Activated CD8-positive, alpha-beta memory T cell treated with anti-CD3 and anti-CD28 coated beads, Interleukin-2, amount 50 U/mL, for 48 hours (primary cell): ENCODE measurements at places on chromosomes 7 and 10.
A peak's percentile ranks its signal among the peaks of the same experiment; 100 is the strongest.

GRCh38 chr10:44105696-44106095 is 279.2 kb downstream of the CXCL12 start:
- DNase-seq: no peak

DNA sequence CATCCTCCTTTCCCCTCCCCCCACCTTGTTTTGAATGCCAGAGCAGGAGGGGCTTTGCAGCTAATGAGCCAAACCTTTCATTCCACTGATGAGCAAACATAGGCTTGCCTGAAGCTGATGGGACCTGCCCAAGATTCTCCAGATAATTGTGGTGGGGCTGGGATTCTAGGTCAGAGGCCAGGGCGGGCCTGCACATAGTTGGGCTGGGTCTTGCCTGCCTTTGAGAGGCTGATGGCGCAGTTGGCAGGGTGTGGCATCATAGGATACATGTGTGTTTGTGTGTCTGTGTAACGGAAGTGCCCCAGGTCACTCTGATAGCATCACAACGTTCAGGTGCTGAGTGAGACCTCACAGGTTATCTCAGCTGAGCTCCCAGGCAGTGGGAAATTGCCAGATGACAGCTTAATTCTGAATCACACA is 22.9 kb downstream of the BTBD16 start:
- no peak for DNase-seq

GRCh38 chr7:26691406-26691805 is 173.0 kb downstream of the SKAP2 start:
- no peak for DNase-seq

DNA sequence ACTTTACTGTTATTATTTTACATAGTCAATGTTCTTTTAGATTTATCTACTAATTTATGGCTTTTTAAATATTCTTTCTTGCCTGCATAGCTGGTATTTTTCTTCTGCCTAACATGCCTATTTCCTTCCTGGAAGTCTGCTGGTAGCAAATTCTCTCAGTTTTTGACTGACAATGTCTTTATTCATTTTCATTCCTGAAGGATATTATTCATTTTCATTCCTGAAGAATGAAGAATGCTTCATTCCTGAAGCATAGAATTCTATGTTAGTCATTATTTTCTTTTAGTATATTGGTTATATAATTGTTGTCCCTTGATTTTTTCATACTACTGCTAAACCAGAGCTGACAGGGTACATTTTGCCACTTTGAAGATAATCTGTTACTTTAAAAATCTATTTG is 41.8 kb downstream of the TMEM168 start:
- DNase-seq: no peak

- DNase-seq: no peak
Observed at GRCh38 chr7:137081321-137082093, 213.1 kb downstream of the CHRM2 start.

DNA sequence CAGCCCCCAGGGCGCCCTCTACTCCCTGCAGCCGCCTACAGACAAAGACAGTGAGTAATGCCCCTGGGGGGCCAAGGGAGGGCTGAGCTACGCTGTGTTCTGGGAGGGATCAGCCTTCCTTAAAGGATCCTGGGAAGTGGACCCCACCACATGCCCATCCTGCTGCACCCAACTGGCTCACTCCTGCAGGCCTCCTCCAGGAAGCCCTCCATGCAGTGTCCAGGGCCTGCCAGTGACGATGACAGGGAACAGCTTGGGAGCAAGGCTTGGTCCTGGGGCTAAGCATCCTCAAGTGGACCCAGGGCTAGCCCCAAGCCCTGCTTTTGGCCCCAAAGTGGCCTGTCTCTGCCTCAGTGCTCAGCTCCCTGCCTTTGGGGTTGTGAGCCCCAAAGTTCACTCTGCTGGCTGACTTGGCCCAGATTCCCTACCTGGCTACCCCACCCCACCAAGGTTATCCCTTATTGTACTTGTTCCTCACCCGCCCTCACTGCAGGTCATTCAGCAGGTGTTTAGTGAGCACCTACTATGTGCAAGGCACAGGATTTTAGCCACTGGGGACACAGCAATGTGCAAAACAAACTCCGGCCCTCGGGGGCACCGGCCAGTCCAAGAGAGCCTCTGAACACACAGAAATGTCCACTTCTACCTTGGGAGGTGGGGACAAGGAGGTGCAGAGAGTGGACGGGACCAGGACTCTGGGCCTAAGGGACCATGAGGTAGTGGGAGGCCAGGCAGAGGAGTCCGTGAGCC is 83.5 kb downstream of the MYL10 start:
- no peak for DNase-seq

- DNase-seq: no peak
Observed at GRCh38 chr7:29500719-29501118, 62.9 kb upstream of the PRR15 start.

- DNase-seq: peak; percentile 69
Observed at GRCh38 chr7:150942001-150942590, 36.0 kb downstream of the KCNH2 start.

DNA sequence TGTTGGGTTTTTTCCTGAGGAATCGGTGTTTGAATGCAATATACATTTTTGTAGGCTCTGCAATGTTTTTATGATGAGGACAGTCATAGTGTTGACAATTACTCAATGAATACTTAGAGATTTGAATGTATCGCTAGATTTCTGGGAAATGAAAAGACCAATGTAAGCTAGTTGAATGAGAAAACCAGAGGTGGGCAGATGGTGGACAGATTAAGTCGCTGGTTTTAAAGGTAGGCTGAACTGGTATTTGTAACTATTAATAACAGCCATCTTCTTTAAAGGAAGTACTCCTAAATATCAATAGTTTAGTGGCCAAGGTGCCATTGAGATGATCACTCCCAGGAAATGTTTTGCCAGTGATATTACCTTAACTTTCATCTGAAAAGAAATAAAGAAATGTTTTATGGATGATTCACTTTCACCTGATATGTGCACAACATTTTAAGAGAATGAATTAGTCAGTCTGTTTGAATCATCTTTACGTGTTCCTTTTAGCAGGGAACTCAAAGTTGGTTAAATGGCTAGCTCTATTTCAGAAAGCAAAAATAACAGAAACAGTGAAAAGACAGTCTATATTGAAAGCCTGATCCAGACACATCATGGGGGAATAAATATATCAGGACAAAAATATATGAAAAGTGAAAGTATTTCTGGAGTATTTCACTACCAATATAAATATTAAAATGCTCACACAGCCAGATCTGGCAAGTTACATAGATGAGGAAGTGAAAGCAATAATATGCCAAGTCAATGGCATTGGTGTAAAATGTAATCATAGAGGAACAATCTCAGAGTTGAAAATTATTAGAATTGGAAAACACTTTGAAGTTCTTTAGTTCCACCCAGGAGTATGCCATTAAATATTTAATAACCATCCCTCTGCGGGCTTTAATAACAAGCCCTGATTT is 20.7 kb downstream of the MET start:
- DNase-seq: no peak

DNA sequence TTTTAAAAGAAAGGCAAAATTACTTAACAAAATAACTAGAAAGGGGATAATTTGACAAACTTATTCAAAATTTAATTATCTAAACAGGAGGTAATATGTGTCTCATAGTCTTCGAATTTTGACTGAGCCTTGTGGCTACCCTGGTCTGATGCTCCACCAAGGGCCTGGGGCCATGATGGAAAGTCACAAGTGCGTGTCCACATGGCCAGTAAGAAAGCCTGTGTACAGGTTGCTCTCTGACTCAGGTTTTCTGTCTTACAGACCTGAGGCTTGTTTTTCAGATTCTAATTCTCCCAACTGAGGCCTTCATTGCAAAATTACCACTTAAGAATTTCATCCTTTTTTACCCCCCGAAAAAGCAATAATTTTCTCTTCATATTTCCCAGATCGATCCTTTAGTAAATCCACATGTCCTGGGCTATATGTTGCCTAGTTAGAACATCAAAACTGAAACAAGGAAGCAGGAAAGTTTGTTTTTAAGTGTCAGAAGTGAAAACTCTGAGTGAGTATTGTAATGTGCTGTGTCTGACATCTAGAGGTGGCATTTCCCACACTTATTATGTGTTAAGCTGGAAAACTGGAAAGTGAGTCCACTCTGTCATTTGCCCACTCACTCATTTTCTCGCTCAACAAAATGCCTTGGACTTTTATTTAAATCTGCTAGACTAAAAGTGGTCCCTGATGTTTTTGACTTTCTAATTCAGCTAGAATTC is 10.0 kb downstream of the CYP3A43 start:
- DNase-seq: no peak
